ENCODE measurements at places on chromosomes 11 and 22.

DNA sequence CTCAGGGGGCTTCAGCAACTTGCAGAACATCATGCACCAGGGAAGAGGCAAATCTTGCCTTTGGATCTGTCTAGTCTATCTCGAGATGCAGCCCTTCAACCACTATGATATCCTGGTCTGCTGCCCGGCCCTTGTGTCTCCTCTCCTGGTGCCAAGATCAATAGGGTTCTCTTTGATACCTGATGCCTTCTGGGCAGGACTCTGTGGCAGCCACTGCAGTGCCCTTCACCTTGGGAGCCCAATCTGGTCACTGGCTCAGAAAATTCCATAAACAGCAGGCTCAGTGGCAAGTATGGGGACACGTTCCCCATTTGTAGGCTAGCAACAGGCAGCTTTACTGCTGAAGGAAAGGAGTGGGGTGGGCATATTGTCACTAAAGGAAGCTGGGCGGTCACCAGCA, 23.4 kb downstream of the SYN3 start:
- no peak for DNase-seq

DNA sequence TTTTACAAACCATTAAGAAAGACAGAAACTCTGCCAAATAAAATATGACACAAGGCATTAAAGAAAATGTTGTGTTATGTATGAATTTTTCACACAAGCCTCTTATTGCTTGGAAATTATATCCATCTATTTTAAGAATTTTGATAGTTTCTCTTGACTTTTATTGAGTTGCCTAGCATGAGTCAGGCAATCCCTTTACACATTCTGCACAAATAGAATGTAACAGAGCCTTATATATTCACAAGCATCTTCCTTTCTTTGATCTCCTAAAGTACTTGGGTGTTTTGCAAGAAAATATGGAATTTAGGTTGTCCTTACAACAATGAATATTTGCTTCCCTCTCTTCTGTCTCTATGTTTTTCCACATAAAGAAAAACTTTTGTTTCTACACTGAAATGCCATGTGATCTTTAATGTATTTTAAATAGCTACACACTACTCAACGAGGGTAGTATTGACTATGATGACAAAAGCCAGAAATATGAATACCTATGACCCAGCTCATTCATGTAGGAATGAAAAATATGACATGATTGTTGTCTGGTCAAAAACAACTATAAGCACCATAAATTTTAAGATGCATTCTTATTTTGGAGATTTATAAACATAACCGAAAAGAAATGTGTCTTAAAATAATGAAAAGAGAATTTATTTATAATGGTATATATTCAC, 398.8 kb downstream of the GUCY1A2 start:
- no peak for DNase-seq

- DNase-seq = no peak
Observed at GRCh38 chr11:131771471-131771870, 401.1 kb downstream of the NTM start.

DNA sequence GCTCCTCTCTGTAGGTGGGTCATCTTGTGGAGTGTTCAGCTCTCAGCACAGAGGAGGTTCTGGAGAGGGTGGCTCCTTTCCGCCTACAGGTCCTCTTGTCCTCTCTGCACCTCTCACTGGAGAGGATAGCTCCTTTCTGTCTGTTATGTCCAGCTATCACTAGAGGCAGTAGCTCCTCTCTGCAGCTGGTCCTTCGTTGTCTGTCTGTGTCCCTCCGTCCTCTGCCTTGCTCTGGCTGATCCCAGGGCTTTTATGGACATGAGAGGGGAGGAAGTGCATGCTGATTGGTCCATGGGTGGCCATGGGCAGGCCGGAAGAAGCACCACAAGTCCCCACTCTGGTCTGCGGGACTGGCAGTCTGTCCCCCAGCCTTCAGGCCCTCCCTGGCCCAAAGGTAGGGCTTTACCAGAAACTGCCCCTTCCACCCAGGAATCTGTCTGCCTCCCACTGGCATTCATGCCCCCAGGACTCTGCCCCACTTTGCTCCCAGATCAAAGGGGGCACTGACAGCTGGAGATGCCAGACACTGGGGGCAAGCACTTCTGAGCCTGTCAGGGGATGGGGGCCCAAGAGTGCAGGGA, 38.6 kb upstream of the CALCB start:
- DNase-seq = no peak

DNA sequence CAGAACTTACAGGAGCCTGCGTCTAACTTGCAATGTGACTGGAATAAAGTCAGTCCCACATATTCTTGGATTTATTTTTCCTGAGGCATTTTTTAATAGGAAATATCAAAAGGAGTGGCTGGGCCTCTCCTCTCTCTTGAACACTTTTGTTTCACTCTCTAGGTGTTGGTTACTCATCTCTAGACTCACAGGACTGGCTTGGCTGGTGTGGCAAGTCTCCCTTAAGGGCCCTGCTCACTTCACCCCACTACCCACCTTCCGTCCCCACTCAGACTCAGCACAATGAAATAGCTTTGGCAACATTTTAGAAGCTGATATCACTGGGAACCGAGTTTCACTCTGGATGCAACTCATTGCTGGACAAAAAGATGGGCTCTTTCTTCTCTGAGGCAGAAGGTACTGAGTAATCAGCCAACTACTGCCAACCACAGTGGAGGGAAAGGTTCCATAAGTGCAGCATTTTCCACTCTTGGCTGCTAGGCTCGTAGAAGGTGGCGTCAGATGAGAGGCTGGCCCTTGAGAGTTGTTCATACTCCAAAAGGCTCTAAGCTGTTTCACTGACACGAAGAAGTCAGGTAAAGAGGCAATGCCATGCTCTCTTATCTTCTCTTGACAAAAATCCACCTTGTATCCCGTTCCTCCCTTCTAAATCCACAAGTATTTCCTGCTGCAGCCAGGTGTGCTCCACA, 390.6 kb downstream of the SOX6 start:
- no peak for DNase-seq

DNA sequence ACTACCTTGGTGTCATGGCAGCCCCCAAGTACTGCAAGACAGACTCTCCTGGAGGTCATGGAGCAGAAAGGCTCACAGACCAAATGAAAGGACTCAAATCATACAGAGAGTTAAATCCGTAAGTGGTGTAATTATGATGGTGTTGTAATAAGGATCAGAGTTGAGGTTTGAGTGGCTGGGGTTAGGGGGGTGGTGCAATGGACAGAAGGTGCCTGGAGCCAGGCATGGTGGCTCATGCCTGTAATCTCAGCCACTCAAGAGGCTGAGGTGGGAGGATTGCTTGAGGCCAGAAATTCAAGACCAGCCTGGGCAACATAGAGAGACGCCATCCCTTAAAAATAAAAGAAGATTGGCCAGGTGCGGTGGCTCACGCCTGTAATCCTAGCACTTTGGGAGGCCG, 18.7 kb downstream of the ART5 start:
- DNase-seq = no peak

GRCh38 chr22:45932071-45932470, 44.9 kb downstream of the WNT7B start:
- DNase-seq = no peak

DNA sequence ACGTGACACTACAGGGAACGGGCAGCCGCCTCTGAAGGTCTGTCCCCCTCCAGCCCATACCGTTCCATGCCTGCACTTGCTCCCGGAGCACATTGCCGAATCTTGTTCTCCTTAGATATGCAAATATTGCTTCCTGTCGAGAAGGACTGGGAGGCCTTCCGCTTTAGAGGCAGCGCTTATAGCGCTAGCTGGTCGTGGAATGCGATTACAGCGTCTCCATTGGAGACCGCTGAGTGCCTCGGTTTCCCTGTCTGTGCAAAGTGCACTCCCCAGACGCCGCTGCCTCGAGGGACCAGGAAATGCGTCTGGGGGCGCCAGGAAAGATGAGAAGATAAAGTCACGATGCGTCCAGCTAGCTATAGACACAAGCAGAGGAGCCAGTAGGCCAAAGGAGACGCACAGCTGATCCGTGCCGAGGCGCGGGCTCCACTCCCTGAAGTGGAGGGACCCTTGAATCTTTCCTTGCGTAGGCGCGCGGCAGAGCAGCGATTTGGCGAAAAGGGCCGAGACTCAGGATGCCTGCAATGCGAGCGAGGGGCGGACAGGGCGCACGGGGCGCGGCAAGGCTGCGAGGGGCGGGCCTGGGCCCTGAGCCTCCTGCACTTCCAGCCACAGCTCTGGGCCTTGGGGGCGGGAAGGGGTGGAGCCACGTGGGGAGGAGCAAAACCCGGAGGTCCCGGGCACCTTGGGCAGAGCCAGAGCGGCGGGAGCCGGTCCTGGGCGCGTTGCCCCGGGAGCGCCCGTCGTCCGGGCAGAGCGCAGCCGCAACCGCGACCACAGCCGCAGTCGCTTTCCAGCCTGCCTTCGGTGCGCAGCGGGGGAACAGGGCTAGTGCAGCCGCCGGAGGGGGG, at the start of gene RASSF10:
Gene RASSF10, plus strand, starts transcription at position 692 of the 851 bp plus-strand sequence. CDS start 261 bp downstream, outside the sequence.
- no peak for DNase-seq

DNA sequence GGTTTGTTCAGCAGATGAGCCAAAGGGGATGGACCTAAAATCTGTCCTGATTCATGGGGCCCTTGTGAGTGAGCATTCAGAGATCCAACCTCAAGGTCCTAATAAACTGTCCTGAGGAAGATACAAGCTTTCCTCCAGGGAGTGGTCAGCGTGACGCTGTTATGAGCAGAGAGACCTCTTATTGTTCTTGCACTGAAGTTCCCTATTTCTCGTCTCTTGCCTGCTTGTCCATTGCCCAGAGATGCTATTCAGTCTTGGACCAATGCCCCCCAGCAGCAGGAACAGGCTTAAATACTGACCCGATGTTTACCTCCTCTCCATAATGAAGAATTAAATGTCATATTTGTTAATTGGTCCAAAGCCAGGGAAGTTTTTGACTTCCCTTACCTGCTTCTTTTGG, 225.2 kb upstream of the PGR start:
- no peak for DNase-seq

- no peak for DNase-seq
Observed at GRCh38 chr11:68543594-68543993, 83.0 kb downstream of the PPP6R3 start.

GRCh38 chr22:29209624-29209929, 3.9 kb downstream of the EMID1 start:
- no peak for DNase-seq

- DNase-seq = no peak
Observed at GRCh38 chr11:2868506-2869133, 17.0 kb downstream of the CDKN1C start.

- no peak for DNase-seq
Observed at GRCh38 chr11:92765965-92766371, 203.5 kb upstream of the MTNR1B start.

- DNase-seq = no peak
Observed at GRCh38 chr11:62546929-62547625, 471 bp upstream of the AHNAK start.

DNA sequence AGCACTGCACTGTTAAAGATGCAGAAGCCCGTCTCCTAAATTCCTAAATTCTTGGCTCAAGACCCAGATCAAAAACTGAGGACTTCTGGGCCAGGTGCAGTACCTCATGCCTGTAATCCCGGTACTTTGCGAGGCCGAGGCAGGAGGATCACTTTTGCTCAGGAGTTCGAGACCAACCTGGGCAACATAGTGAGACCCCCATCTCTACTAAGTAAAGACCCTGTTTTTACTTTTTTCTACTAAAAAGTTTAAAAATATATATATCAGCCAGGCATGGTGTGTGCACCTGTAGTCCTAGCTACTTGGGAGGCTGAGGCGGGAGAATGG, 29.7 kb downstream of the PDGFB start:
- DNase-seq = no peak

- DNase-seq = no peak
Observed at GRCh38 chr11:128156486-128156885, 430.9 kb downstream of the ETS1 start.

DNA sequence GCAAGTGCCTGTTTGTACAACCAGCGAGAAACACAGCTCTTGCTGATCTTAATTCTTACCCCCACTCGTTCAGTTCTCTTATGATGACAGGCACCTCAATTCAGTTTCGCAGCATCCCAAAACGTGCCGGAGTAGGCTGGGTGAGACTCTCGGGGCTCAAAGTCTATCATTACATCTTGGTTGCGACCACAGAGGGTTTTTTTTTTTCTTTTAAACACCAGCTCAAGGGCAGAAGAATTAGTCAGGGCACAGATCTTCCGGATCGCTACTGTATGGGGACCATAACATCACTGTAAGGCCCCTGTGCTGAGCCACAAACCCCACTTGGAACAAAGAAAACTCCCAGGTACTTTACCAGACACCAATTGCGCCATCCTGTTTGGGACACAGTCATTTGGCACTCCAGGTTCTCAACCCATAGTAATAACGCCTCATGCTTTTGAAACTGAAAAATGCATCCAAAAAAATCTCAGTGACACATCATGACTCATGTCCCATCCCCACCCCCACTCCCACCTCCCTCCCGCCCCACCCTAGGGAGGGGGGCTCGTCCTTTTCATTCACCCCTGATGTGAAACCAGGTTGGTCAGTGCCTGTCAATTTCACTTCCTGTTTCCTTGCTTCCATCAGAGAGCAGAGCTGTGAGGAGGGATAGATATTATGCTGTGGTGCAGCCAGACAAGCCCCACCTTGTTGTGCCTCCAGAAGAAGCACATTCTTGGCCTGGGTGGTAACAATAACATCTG, 41.0 kb upstream of the CD5 start:
- DNase-seq = peak; percentile 80

- DNase-seq = no peak
Observed at GRCh38 chr11:111349191-111349695, 29.8 kb downstream of the POU2AF1 start.

DNA sequence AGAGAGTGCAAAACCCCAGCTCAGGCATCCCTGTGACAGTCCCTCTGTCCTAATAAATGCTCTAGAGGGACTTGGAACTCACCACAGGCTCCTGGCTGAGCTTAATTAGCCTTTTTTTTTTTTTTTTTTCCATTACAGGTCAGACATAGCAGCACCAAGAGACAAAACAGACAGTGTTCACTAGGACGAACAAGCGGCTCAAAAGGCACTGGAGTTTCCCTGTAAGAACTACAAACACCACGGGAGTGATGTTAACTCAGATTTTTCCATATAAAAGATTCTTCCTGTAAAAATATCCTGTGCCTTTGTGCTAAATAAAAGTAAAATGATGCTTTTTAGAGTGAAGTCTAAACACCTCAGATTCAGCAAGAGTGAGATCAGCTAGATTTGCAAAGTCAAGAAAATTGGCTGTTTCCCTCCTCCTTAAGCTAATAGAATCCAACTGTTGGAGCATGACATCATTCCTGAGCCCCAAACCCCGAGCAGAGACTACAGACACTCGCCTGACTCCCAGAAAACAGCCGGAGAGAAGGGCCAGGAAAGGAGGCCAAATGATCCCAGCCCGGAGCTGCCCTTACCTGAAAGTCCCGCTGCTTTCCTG, 101.0 kb upstream of the AKIP1 start:
- DNase-seq = no peak

DNA sequence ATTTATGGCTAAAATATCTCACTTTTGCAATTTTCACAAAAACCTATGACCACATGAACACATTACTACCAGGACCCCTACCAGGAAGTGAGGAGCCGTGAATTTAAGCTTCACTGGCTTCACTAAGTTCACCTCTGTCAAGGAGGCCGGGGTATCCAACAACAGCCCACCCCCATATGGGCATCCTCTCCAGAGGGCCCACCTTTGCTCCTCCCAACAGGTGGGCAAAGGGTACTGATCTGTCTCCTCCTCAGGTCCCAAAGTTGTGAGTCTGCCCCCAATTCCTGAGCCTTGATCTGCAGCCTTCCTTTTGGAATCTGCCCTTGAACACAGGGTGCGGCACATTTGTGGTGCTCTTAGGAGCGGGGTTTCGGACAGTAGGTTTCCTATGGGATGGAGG, 66.9 kb downstream of the OTOG start:
- no peak for DNase-seq
